ENCODE measurements at places on chromosomes 4 and X.

DNA sequence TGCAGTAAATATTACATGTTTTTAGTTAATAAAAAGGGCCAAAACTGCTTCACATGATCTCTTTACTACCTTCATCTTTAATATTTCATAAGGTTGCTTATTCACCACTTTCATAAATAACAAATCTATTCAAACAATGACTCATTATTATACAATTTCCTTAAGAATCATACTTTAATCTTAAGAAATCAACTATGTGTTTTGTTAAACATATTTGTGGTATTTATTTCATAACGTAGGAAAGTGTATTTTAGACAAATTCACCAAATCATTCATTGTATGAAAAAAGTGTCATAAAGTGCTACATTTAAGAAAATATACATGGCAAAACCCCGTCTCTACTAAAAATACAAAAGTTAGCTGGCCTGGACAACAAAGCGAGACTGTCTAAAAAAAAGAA lies 150.5 kb upstream of the RXFP1 start:
- DNase-seq, result peak; percentile 79

DNA sequence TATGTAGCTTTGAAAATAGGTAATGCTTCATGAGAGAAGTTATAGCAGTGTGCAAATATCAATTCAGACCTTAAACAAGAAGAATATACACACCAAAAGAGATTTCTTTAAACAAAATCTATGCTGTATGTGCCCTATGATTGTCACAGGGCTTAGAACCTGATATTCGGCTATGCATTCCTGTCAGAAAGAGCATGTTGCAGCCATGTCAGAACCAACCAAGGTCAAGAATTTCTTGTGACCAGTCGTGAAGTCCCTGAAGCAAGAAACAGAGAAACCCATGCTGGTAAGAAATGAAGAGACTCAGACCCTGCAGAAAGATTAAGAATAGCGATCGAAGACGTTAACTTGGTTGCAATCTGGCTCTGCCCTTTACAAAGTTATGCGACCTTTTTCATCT lies 210.3 kb upstream of the SPIN4 start:
- peak; percentile 3 for DNase-seq

DNA sequence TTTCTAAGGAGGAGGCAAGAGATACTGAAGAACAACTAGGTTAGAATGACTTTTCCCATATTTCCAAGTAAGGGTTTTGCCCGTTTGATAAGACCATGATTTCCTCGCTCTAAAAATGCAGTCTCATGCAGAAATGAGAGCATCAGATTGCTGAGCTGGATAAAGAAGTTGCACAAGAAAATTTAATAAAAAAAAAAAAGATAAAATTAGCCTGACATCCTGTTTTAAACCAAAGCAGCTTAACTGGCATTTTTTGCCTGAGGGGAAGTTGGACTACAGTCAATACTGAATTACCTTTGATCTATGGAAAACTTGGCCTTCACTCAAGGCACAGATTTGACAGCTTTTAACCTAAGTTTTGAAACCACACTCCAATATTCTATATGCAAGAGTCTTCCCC lies 208.4 kb downstream of the GASK1B start:
- DNase-seq, result peak; percentile 1

- peak; percentile 58 for DNase-seq
Measured at GRCh38 chr4:150337734-150338133, 244.2 kb upstream of the MAB21L2 start.

- peak; percentile 62 for DNase-seq
Measured at GRCh38 chr4:15706646-15707362, 3.9 kb downstream of the BST1 start.

DNA sequence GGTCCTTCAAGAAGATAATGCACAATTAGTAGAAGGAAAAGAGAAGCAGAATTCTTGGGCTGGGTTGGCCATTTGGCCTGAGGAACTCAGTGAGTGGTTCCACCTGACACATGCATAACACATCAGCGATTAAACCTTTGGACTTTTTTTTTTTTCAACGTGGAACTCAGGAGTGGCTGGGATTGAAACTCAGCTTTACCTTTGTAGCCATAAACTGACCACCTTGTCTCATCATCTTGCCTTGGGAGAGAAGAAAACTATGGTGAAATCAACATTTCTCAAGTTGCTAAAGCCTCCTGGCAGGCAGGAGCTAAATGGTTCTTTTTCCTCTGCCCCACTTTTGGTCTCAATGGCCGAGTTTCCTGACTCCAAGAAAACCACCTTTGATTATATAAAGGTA lies 16.3 kb downstream of the PTTG2 start:
- DNase-seq, result no peak

DNA sequence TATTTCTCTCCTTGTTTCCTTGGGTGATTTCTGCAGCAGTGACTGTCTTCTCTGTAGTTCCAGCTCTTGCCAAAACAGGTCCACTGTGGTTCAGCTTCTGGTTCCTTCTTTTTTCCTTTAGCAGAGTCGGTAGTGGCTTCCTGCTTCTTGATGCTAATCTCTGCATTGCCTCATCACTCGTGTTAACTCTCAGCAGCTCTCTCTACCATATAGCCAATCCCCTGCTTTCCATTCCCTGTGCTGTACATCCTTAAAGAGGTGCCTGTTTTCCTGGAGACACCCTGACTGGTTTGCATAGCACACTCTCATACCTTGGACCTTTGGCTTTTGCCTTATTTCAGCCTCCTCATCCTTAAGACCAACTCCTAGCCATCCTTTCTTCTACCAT lies 191.2 kb upstream of the LNX1 start:
- no peak for DNase-seq

DNA sequence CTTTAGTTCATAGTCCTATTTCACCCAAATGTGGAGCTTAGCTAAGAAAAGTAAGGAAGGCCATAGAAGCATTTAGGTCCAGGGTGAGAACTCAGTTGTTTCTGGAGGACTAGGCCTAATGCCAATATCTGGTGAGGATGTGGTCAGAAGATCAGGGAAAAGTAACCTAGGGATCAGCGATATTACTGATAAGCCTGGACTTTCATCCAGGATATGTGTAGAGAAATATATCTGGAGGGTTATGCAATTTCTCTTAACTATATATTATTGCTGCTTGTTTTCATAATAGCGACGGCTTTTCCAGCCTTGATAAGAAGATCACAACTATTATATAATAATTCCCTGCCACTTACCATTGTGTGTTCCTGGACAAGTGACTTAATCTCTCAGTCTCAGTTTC lies 81.1 kb downstream of the FRAS1 start:
- no peak for DNase-seq
